Type B pancreatic cell (in vitro differentiated cells): ENCODE measurements at places on chromosomes 16 and 17.

- H3K4me3 ChIP-seq, result no peak overlapping the region
- no peak for DNase-seq
- peaks cover 7% of the 10 kb centered on the region for H3K27me3 ChIP-seq
- no peak overlapping the region for H3K27ac ChIP-seq
Measured at GRCh38 chr16:7351610-7352510, 19.2 kb downstream of the RBFOX1 start.

DNA sequence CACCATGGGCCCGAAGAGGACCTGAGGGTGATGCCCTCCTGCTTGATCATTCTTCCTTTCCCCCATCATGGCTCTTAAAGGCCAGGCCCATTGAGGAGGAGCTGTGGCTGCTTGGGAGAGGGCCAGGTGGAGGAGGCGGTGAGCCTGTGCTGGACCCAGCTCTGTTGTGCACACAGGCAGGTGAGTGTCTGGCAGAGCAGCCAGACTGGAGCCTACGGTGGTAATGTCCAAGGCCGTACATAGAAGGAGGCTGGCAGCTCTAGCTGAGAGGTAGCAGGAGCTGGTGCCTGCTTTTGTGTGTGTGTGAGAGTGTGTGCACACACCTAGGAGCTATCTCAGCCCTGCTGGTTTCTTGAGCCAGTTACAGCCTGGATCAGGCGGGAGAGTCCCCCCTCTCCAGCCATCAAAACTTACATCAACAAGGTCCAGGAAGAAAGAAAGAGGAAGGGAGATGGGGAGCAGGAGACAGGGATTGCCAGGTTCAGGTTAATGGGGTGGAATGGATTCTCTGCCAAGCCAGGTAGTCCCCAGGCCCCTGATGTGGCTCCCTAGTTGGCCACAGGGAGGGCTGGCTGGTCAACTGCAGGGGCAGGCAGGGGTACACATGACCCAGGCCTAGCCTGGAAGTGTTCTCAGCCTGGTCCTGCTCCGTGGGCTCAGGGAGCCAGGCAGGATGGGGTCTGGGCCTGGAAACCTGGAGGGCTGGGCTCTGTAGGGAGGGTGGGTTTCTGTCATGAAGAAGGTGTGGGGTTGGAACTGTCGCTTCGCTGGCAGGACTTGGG lies 107.1 kb downstream of the RAP1GAP2 start:
- peak overlapping the region; percentile 32 for H3K4me3 ChIP-seq
- DNase-seq, result no peak
- H3K4me1 ChIP-seq, result peaks cover 10% of the 10 kb centered on the region
- H3K27ac ChIP-seq, result peak overlapping the region; percentile 70
- no peaks in the 10 kb centered on the region for H3K27me3 ChIP-seq
- peaks cover 7% of the 10 kb centered on the region for H3K36me3 ChIP-seq

- DNase-seq, result no peak
- H3K27ac ChIP-seq, result no peak overlapping the region
- no peaks in the 10 kb centered on the region for H3K36me3 ChIP-seq
Measured at GRCh38 chr16:89645122-89645521, 12.4 kb downstream of the CHMP1A start.

DNA sequence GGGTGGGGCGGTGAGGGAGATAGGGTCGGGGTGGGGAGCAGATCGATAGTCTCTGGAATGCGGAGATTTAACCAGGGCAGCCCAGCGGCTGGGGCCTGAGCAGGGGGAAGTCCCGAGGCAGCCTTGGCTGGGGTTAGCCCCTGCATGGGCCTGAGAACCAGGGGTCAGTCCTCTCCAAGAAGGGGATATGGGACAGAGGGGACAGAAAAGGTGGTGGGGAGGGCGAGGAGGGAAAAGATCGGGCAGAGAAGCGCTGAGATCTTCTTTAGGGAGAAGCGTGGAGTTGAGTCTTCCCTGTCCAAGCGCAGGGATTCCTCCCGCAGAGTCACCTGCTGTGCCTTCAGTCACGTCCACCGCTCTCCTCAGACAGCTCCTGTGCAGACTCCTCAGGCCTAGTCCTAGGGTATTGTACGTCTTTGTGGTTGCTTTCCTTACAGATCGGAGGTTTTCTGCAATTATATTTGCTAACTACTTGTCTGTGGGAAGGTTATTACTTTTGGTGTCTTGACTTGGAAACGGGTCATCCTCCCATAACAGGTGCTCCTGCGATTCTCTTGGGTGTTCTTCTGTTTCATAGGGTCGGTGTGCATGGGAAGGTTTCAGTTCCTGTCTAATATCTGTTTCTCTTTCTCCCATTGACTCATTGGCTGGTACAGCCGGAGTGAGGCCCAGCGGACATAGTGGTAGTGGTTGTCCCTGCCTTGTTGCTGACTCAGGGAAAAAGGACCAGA lies 952 bp downstream of the CD300A start:
- H3K4me3 ChIP-seq, result no peak overlapping the region
- DNase-seq, result no peak
- peaks cover 5% of the 10 kb centered on the region for H3K4me1 ChIP-seq
- H3K27me3 ChIP-seq, result peaks cover 13% of the 10 kb centered on the region
- H3K27ac ChIP-seq, result no peak overlapping the region
- no peaks in the 10 kb centered on the region for H3K36me3 ChIP-seq

DNA sequence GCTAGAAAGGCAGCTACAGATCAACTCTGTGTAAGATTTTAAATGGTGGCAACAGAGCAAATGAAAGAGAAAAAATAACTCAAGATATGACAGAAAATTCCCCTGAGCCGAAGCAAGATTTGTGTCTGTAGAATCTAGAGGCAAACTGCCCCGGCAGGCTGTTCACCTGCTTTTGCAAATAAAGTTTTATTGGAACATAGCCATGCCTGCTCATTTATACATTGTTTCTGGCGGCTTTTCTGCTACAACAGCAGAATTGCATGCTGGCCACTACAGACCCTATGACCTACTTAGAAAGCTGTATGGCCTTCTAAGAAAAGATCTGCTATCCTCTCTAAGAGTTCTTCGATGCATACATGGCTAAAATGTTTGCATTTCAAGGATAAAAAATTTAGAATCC lies 119.5 kb downstream of the SALL1 start:
- H3K27me3 ChIP-seq, result peaks cover 8% of the 10 kb centered on the region
- H3K4me1 ChIP-seq, result peaks cover 13% of the 10 kb centered on the region
- H3K27ac ChIP-seq, result no peak overlapping the region
- no peak overlapping the region for H3K4me3 ChIP-seq
- H3K36me3 ChIP-seq, result no peaks in the 10 kb centered on the region
- DNase-seq, result no peak

- H3K36me3 ChIP-seq, result no peaks in the 10 kb centered on the region
- H3K27ac ChIP-seq, result peak within 1 kb of the TSS; percentile 17
- peak within 1 kb of the TSS; percentile 18 for H3K4me3 ChIP-seq
- no peak for DNase-seq
- peaks cover 44% of the 10 kb centered on the region for H3K4me1 ChIP-seq
Measured at GRCh38 chr17:70074956-70075355, at the start of gene KCNJ16. Gene KCNJ16 (plus strand): TSS chr17:70075225. CDS start chr17:70132088, 56,863 bp downstream.

GRCh38 chr17:17568772-17569195 lies 22.7 kb downstream of the PEMT start:
- H3K27ac ChIP-seq, result no peak overlapping the region
- H3K4me1 ChIP-seq, result peaks cover 20% of the 10 kb centered on the region
- no peak overlapping the region for H3K4me3 ChIP-seq
- no peaks in the 10 kb centered on the region for H3K27me3 ChIP-seq
- peak; percentile 83 for DNase-seq
- H3K36me3 ChIP-seq, result no peaks in the 10 kb centered on the region

DNA sequence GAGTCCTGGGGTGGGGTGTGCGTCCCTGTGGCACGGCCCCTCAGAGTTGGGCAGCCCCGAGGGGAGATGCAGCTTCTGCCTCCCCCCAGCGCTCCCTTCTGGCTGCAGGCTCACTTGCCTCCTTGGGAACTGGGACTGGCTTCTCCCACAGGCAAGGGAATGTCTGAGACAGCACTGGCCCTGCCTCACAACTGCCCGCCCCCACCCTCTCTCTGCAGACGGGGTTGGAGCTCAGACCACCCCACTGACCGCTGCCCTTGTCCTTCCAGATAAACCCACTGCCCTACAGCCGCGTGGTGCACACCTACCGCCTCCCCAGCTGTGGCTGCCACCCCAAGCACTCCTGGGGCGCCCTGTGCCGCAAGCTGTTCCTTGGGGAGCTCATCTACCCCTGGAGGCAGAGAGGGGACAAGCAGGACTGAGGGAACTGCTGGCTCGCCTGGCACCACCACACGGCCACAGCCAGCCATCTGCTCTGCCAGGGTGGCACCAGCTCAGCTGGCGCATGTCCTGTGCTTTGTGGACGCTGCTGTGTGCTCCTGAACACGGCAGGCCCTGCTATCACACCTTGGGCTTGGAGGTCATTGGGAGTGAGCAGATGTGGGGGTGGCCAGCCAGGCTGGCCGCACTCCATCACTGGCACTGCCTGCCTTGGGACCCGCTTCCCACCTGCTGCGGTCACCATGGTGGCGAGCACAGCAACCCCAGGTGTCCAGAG lies 7.1 kb upstream of the RAB40C start:
- H3K27ac ChIP-seq, result no peak overlapping the region
- no peaks in the 10 kb centered on the region for H3K27me3 ChIP-seq
- no peak for DNase-seq
- peaks cover 11% of the 10 kb centered on the region for H3K4me1 ChIP-seq
- no peaks in the 10 kb centered on the region for H3K36me3 ChIP-seq
- no peak overlapping the region for H3K4me3 ChIP-seq

DNA sequence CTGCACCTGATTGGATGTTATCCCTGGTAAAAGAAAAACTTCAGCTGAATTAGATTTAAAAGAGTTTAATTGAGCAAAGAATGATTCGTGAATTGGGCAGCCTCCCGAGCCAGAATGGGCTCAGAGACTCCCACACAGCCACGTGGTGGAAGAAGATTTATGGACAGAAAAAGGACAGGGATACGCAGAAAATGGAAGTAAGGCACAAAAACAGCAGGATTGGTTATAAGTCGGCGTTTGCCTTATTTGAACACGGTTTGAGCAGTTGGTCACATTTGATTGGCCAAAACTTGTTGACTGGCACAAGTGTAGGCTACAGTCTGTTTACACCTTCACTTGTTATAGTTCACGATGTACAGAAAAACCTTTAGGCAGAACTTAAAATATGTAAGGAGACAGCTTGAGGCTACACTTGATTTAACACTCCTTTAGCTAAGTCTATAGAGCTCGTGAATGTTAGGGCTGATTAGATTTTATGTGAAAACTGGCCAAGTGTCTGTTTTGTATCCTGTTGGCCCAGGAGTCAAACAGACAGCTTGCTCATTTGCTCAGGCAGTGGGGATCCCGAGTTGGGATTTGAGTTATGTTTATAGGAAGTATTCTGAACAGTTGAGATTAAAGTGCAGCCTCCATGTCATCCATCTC lies 119.5 kb upstream of the SHISA6 start:
- peaks cover 17% of the 10 kb centered on the region for H3K27me3 ChIP-seq
- H3K36me3 ChIP-seq, result no peaks in the 10 kb centered on the region
- H3K4me1 ChIP-seq, result peaks cover 7% of the 10 kb centered on the region
- H3K4me3 ChIP-seq, result no peak overlapping the region
- H3K27ac ChIP-seq, result no peak overlapping the region

DNA sequence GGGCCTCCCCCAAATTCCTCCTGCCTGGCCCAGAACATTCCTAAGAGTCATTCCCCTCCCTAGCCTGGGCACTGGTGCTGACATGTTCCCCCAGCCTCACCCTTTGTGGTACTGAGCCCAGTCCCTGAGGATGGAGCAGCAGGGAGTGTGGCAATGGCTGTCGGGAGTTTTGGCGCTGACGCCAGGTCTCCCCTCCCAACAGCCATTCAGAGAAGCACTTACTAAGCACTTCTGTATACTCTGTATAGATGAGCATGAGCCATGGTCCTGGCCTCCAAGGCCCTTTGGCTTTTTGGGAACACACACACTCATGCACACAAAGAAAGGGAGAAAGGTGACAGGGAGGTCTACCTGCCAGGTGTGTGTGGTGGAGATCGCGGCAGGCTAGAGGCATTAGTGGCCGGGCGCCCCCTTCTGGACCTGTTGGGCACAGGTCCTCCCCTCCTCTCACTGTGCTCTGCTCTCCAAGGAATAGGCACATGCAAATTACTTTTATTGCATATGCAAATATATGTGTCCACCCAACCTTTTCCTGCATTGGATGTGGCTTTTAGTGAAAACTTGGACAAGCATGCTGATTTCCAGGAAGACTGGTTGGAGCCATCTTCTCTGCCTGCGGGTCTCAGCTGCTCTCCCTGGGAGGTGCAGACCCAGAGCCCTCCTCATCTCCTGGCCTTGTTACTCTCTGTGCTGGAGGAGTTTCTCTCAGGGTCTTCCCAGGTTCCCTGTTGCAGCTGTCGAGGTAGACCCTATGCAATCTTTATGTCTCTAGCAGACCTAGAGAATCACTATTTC lies 17.4 kb upstream of the C17orf107 start:
- no peak overlapping the region for H3K4me3 ChIP-seq
- no peak for DNase-seq
- H3K27me3 ChIP-seq, result no peaks in the 10 kb centered on the region
- no peaks in the 10 kb centered on the region for H3K4me1 ChIP-seq
- peaks cover 8% of the 10 kb centered on the region for H3K36me3 ChIP-seq
- peak overlapping the region; percentile 51 for H3K27ac ChIP-seq

- H3K4me1 ChIP-seq, result peaks cover 3% of the 10 kb centered on the region
- no peak overlapping the region for H3K27ac ChIP-seq
- H3K4me3 ChIP-seq, result no peak overlapping the region
- H3K27me3 ChIP-seq, result no peaks in the 10 kb centered on the region
- peaks cover 29% of the 10 kb centered on the region for H3K36me3 ChIP-seq
Measured at GRCh38 chr16:16036359-16036792, 87.0 kb downstream of the ABCC1 start.

GRCh38 chr16:88534638-88535190 lies 35.5 kb upstream of the ZC3H18 start:
- H3K4me3 ChIP-seq, result peak overlapping the region; percentile 86
- H3K36me3 ChIP-seq, result no peaks in the 10 kb centered on the region
- peak overlapping the region; percentile 75 for H3K27ac ChIP-seq
- H3K4me1 ChIP-seq, result peaks cover 13% of the 10 kb centered on the region

GRCh38 chr17:79695293-79695790 lies 35.4 kb upstream of the ENPP7 start:
- H3K36me3 ChIP-seq, result no peaks in the 10 kb centered on the region
- H3K27me3 ChIP-seq, result peaks cover 2% of the 10 kb centered on the region
- H3K4me1 ChIP-seq, result peaks cover 19% of the 10 kb centered on the region
- no peak for DNase-seq
- H3K4me3 ChIP-seq, result no peak overlapping the region

DNA sequence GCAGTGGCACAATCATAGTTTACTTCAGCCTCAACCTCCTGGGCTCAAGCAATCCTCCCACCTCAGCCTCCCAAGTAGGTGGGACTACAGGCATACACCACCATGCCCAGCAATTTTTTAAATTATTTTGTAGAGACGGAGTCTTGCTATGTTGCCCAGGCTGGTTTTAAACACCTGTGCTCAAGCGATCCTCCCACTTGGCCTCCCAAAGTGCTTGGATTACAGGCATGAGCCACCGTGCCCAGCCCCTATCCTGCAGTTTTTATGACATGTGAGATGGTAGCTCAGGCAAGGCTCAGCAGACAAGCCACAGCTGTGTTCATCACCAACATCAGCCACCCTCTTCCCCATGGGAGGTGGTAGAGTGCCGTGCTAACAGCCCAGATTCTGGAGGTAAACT lies 46.2 kb upstream of the TNRC6A start:
- no peaks in the 10 kb centered on the region for H3K36me3 ChIP-seq
- no peak overlapping the region for H3K4me3 ChIP-seq
- no peaks in the 10 kb centered on the region for H3K27me3 ChIP-seq
- DNase-seq, result no peak
- H3K4me1 ChIP-seq, result peaks cover 20% of the 10 kb centered on the region

GRCh38 chr17:45927247-45927646 lies 32.9 kb downstream of the MAPT start:
- no peak overlapping the region for H3K27ac ChIP-seq
- H3K36me3 ChIP-seq, result no peaks in the 10 kb centered on the region
- no peak for DNase-seq
- H3K4me3 ChIP-seq, result no peak overlapping the region
- peaks cover 6% of the 10 kb centered on the region for H3K27me3 ChIP-seq
